Epithelial cell of proximal tubule (primary cell): ENCODE measurements at places on chromosomes 7 and 10. TPM values are rescaled to one million over a fixed set of nuclear protein-coding genes. Genes with fewer than 3 reads are reported as not detected.

DNA sequence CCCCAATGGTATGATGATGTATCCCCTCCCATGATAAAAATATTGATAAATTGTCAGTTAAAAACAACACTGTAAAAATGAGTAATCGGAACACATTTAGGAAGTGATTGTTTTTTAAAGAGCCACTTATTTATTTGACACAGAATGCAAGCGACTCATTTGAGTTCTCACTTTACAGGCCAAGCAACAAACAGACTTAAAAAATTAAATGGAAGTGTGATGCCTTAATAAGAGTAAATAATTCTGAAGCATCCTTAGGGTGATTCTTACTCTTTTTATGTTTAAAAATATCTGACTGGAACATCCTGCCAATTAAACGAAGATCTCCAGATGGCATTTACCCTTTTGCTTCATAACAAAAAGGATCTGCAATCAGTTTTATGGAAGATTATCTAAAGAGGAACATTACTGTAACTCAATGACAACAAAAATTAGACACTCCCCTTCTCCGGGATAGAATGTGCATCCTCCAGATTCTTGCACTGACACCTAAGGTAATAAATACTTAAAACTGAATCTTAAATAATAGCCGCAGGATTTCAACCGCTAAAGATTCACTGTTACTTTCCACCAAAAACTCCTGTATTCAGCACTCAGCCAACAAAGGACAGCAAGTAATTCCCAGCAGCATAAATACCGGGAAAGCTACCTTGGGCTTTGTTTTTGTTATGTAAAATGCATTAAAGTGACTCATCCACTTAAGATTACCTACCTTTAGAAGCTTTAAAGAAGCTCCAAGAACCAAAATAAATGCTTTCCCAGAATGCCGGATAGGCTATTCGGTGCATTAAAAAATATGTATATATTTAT lies 1.7 kb downstream of the CACNA2D1 start:
- DNase-seq, result no peak

GRCh38 chr7:50492770-50493519 lies 42.8 kb upstream of the FIGNL1 start:
- no peak for DNase-seq

GPR26 gene
- total RNA-seq, result not detected in 2 replicates

C7orf57 gene
- total RNA-seq, result 0.22 TPM in 1 of 2 replicates, not detected in the other

DNA sequence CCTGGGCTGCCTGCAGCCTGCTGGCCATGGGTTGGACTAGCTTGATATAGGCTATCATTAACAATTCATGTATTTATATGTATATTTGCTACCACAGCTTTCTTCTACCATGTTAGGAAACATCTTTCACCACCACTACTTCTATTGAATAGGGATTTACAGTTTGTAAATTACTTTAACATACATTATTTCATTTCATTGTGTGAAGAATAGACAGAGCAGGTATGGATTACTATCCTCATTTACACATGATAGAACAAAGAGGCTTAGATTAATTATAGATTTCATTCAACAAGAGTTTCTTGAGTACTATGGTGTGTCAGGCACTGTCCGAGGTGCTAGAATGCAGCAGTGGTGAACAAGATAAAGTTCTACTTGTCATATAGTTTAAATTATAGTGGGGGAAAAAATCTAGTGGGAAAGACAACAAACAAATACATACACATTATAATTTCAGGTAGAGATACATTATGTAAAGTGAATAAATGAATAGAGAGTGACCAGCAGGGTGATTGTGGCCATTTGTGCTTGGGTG lies 20.6 kb downstream of the VTI1A start:
- DNase-seq, result no peak

- DNase-seq, result no peak
Measured at GRCh38 chr10:32318476-32318896, 28.5 kb downstream of the EPC1 start.

GRCh38 chr10:14102056-14102455 lies 228.7 kb downstream of the FRMD4A start:
- no peak for DNase-seq

SBDS gene
- 82.9 and 83.5 TPM in 2 replicates for total RNA-seq

TMEM196 gene
- total RNA-seq, result not detected in 2 replicates
